ENCODE measurements at places on chromosomes 6 and 20.

DNA sequence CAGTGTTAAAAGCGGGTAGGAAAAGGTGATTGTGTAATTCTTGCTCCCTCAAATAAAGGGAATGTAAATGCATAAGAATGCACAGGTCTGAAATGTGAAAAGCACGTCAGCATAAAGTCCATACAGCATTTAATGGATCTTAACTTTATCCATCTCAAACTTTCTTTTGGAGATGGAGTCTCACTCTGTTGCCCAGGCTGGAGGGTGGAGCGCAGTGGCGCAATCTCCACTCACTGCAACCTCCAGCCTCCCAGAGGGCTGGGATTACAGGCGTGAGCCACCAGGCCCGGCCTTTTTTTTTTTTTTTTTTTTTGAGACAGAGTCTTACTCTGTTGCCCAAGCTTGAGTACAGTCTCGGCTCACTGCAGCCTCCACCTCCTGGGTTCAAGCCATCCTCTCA lies 33.4 kb downstream of the RNASET2 start:
- no peak for DNase-seq

DNA sequence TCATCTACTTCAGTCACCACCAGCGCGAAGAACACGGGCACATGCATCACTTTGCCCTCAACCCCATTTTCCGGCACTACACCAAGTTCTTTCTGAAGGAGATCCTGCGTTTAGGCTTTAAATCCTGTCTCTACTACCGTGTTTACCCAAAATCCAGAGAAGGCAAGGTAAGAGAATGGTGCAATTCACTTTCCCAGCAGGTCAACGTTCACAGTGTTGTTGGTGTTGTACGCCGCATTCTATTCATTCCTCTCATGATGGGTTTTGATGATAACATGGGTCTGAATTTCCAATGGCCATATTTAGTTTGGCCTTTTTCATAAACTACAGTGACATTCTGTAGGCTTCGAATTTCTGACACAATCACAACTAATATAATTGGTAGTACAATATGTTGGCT lies 144.3 kb downstream of the CFAP61 start:
- DNase-seq, result no peak

DNA sequence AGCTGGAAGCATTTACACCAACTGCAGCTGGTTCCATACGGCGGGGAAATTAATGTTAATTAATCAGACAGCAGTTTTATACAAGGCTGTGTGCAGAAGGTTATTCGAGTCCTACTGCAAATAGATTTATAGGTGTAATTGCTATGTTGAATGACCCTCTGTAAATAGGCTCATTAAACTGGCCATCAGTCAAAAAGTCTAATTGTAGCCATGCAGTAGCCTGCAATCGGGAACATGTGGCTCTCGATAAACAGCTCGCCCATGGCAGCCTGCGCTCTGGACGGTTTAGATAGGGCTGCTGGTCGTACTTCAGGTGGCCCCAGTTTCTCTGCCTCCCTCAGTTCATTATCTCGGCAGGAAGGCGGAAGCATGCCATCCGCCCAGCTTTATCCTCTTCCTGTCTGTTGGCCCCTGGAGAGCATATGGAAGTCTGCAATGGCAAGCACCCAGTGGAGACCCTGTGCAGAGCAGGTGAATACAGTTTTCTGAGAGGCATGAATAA lies 143.2 kb downstream of the MBOAT1 start:
- DNase-seq, result no peak

GRCh38 chr20:12055161-12055560 lies 137.5 kb downstream of the BTBD3 start:
- peak; percentile 48 for DNase-seq

DNA sequence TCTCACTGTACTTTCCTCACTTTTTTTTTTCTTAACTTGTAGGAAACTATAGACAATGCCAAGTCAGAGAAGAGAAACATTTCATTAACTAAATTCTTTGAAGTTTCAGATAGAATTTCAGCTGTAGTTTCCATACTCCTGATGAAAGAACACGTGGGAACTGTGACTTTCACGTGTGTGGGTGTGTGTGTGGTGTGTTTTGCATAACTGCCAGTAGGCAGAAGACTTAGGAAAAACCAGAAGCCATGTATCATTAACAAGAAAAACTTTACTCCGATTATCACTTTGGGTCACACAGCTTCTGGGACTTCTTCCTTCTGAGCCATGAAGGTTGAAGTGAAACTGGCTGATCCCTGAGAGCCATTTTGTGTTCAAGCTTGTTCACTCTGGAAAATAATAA lies 483.3 kb downstream of the TFAP2B start:
- DNase-seq, result peak; percentile 3

GRCh38 chr20:36631646-36632045 lies 14.3 kb downstream of the SLA2 start:
- DNase-seq, result peak; percentile 68

DNA sequence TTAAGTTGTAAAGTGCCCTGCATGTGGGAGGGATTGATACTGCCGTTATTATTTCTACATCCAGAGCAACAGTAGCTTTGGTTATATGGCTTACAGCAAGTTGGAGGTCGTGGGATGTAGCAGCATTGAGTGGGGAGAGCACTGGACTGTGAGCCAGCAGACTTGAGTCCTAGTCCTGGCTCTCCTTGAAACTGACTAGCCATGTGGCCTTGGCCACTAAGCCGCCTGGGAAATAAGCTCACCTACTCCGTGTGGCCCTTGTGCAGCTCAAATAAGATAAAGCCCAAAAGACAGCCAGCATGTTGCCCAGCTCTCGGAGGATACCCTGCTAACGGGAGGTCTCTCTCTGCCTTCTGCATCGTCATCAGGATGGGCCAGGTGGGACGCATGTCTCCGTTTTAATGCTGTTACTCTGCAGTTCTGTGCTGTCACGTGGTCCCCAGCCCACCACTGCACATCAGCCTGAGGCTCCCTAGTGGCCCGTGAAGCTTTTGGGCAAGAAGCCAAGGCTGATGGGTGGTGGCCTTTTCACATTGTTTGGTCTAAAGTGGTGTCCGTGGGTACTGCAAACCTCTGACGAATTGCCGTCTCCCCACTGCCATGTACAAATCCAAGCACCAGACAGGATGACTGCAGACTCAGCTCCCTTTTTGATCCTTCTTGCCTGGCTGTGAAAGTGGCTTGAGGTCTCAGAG lies 7.9 kb downstream of the EPB41L1 start:
- DNase-seq, result no peak

DNA sequence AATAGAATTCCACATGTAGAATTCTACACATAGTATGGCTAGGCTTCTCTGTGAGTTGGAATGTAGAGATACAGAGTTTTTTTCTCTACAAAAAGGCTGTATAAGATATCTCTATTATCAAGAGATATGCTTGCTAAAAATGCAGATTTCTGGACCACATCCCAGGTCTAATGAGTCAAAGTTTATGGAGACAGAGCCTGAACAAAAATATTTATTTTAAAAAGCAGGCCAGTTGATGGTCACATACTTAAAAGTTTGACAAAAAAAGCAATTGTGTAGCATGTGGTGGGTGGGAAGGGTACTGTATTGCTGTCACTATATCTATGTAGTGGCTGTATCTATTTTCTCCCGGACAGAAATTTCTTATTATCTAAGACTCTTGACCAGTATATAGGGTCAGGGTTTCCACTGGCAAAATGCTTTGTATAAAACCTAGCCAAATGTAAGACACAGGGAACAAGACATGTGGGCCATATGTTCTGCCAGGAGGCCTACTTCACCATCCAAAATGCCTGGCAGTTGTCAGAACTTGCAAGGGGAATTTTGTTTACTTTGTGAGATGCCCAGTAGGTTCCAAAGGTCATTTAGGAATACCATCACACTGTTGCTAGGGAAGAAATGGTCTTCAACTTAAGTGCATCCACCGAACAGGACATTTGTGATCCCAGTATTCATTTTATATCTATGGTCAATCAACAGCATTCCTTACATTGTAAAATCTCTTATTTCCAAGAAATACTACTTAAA lies 60.6 kb downstream of the SHPRH start:
- DNase-seq, result no peak

DNA sequence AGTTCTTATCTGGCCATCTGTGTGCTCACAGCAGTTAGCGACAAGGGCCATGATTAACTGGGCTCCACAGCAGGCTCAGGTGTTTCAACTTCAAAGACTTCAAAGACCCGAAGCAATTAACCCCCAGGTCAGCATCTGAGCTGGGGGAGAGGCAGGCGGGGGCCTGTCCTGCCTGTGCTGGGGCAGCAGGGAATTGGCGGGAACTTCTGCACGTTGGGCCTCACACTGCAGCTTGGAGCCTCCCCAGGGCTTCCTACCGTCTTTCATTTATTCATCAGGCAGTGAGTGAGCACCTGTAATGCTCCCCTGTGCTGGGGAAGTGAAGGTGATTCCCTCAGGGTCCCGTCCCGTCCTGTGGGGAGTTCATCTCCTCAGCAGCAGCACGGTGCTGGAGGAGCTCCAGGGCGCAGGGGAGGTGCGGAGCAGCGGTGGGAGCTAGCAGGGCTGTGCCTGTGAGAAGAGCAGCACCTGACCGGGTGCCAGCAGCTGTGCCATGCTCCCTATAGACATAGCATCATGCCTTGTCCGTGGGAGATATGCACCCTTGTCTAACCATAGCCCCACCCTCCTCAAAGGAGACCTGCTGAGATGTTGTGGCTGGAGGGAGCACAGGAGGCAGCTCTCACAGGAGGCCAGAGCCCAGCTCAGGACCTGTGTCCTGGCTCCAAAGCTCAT lies 51.8 kb upstream of the FRMD1 start:
- no peak for DNase-seq

- no peak for DNase-seq
These were observed 192.4 kb downstream of the ZMYND8 start for GRCh38 chr20:47164140-47164539.

DNA sequence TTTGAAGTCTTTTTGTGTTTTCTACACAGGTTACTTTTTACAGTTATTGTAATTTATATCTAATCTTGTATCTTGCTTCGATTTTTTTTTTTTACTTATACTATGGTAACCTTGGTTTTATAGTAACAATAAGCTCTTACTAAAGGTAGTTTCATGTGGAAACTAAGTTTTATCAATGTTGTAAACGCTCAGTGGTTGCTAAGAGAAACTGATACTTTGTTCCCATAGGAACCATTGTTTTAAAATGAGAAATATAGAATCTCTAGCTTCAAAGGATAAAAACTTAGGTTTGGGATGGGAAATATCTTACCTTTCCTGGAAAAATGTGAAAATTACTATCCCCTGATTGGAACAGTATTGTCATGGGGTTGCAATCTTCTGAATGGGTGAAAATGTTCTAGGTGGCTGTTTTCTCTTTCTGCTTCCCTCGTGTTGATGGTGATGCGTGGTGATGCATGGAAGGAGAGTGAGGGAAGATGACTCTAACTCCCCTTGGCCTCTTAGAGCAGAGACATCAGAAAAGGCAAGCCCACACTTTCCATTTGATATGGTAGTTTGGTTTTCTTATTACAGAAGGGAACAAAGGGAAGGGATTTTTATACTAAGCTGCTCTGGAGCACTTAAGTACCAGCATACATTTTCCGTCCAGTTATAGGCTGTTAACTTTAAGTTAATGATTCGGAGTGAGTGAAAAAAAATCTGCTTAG lies 23.5 kb upstream of the BACH2 start:
- no peak for DNase-seq

DNA sequence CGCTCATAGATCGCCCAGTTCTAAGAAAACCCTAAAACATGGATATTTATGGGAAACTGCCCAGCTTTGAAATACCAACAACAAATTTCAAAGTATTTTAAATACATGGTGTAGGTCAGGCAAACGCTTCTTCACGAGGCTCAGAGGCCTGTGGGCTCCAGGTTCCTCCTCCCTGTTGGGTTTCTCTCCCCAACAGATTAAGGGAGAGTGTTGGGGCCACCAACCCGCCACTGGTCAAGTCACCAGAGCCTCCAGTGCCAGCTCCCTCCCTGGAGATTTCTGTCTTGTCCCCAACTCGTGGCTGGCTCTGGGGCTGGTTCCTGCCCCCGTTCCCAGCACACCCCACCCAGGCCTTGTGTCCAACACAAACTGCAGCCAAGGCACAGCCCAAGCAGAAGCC lies 87.9 kb downstream of the PTPN1 start:
- DNase-seq, result no peak

DNA sequence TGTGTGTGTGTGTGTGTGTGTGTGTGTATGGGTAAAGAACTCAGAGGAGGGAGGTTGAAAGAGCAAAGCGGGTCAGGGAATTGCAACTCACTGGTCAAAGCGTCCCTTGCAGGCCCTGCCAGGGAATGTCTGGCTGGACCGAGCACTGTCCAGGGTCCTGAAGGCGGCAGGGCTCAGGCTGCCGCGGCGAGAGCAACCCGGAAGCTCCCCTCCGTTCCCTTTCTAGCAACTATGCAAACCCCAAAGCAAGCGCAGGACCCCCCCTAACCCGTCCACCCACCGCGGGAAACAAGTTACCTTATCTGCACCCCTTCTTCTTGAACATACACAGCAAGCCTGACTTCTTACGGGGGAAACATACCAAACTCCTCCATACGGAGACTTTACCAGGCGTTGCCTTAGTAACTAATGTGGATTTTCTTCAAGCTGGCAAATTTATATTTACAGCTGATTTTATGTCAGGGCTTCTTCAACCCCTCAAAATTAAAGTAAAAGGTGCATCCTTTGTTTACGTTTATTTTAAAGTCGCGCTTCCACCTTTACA lies 538 bp upstream of the GRM1 start:
- peak; percentile 16 for DNase-seq

GRCh38 chr6:106147476-106147875 lies 61.3 kb downstream of the PRDM1 start:
- no peak for DNase-seq

DNA sequence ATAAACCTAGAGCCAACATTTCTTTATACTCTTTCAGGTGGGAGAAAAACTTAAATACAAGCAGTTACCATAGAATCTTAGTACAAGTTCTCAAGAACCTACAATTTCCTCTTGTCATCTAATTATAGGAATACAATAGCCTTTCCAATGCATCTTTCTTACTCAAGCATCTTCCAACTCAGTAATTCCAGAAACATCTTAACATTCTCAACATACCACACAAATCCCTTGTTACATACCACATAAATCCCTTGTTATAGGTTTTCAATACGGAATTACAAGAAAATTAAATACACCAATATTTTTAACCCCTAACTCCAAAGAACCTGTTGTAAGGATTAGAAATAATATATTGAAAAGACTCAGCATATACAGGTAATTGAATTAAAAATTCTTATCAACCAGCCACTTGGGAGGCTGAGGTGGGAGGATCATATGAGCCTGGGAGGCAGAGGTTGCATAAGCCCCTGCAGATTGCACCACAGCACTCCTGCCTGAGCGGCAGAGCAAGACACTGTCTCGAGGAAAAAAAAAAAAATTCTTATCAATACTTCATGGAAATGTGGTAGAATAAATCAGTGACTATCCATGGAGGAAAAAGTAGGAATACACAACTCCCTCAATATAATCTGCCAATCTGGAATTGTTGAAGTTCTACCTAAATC lies 127.5 kb upstream of the CCDC28A start:
- DNase-seq, result no peak

DNA sequence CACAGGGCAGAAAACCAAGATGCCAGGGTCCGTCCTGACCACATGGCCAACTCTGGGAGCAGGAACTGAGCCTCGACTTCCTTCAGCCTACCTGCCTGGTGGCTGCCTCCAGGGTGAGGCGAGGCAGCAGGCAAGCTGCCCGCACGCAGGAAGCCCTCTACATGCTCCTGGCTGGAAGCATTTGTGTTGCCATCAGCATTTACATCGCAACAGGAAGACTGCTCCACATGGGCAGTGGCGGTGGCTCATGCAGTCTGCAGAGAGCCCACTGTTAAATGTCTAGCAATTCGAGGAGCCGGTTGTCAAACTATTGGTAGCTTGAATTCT lies 233.8 kb downstream of the SYNDIG1 start:
- no peak for DNase-seq
